ENCODE measurements at places on chromosomes 12 and 14.

DNA sequence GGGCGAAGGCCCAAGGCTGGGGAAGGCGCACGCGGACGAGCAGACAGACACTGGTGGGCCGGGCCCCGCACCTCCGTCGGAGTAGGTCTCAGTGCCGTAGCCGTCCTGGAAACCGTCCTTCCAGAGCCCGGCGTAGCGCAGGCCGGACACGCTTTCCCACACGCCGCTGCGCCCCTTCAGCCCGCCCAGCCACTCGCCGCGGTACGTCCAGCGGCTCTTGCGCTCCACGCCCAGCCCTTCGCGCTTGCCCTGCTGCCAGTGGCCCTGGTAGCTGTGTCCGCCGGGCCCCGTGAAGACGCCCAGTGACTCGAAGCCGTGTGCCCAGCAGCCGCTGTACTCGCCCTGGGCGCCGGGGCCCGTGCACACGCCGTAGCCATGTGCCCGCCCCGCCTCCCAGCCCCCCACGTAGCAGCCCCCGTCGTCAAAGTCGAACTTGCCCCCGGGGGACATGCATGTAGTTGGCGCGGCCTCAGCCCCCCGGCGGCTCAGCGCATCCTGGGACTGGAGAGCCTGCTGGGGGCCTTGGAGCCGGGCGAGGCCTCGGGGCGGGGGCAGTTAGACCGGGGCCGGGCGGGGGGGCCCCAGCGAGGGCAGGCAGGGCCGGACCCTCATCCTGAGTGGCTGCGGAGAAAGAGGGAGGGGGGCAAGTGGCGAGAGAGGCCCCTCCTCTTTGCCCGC is 1.4 kb downstream of the JPH4 start:
- no peak for DNase-seq

- no peak for DNase-seq
Observed at GRCh38 chr12:49864798-49865090, 21.8 kb upstream of the BCDIN3D start.

DNA sequence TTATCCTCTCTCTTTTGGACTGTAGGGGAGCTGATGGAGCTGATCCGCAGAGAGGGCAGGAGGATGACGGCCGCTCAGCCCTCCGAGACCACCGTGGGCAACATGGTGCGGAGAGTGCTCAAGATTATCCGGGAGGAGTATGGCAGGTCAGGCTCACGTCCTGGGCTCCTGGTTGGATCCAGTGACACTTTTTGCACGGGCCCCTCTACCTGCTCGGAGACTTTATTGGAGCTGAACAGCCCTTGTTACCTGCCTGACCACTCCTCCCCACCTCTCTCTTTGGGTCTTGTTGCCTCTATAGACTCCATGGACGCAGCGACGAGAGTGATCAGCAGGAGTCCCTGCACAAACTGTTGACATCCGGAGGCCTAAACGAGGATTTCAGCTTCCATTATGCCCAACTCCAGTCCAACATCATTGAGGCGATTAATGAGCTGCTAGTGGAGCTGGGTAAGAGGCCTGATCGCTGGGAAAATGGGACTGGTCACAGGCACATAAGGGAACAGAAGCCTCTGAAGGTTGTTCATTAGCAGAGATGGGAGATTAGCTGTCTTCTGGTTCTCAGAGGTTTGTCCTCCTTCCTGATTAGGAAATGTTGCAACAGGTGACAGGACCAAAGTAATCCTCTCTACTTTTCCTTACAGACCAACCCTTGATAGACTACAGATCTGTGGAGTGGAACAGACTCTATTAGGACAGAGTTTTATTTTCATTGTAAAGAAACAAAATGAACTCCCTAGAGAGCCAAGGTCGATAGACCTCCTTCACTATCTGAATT is 718 bp downstream of the EIF2B2 start:
- DNase-seq, result no peak

GRCh38 chr14:106691601-106692291 is 1165.4 kb downstream of the TMEM121 start:
- DNase-seq, result peak; percentile 50

DNA sequence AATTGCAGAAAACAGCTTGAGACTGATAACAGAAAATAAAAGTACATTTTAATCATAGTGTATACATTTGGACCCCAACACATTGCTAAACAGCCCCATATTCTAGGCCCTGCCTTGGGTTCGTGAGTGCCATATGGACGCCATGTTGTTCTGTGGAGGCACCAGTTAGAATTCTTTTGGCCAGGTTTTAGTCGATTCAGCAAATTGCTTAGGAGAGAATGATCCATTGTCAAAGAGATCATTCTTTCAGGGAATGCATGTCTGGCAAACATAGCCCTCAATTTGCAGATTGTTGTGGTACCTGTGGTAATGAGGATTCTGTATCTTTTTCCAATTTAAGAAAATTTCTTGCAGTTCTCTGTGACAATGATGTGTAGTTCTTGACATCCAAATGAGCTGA is 183.6 kb upstream of the DDHD1 start:
- no peak for DNase-seq

DNA sequence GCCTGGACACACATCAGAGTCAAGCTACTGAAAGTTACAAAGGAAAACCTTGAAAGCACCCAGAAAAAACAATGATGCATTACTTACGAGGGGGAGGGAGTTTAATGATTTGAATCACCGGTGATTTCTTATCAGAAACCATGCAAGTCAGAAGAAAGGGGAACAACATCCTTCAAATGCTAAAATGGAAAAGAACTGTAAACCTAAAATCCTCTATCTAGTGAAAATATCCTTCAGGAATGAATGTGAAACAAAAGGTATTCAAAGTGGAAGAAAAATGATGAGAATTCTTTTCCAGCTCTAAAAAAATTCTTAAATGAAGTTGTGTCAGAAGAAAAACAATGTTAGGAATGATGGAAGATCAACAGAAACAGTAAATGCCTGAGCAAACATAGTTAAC is 16.8 kb downstream of the SCAF11 start:
- no peak for DNase-seq

- DNase-seq, result no peak
Observed at GRCh38 chr14:89681086-89682018, 264.3 kb upstream of the FOXN3 start.

GRCh38 chr14:90453401-90453951 is 56.6 kb downstream of the CALM1 start:
- no peak for DNase-seq

- no peak for DNase-seq
Observed at GRCh38 chr14:67971627-67972625, 152.3 kb downstream of the RAD51B start.

GRCh38 chr14:54186821-54187763 is 209.7 kb upstream of the CDKN3 start:
- DNase-seq, result no peak

GRCh38 chr12:105574056-105574715 is 243.7 kb downstream of the C12orf75 start:
- DNase-seq, result no peak

DNA sequence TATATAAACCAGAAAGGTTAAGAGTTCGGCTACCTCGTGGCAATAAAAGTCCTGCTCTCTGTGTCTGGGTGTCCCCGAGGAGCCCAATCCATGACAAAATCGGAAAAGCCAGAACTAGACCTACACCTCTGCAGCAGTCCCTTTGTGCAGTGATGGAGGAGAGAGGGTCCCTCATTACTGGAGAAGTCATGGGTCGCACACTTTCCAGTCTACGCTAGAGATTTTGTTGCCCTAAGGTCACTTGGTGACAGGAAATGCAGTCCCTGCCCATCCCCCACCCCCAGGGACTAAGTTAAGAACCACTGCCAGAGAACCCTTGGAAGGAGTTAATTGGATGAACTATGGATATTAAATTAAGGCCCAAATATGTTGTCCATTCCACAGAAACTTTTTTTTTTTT is 104.4 kb upstream of the ATF7IP start:
- DNase-seq, result no peak

GRCh38 chr12:103181366-103182152 is 224.1 kb downstream of the ASCL1 start:
- no peak for DNase-seq

- DNase-seq, result no peak
Observed at GRCh38 chr12:122028165-122028904, 6.7 kb downstream of the BCL7A start.

DNA sequence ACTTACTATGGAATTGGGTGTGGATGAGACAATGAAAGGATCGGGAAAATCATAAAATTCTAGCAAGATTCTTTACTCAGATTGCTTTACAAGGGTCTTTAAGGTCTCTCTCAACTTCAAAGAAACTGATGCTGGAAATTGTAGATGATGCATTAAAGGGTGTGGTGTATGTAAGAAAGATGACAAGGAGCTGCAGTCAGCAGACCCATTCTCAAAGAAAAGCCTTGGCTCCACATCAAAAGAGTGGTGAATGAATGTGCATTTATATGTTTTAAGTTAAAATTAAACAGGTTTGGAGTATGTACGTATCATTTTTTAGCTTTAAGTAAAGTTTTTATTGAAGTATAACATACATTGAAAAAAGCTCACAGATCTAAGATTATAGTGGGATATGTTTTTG is 194.5 kb downstream of the C12orf75 start:
- no peak for DNase-seq

- DNase-seq, result no peak
Observed at GRCh38 chr14:92099802-92100201, 6.6 kb downstream of the ATXN3 start.

GRCh38 chr14:38848243-38848935 is 254.6 kb downstream of the SEC23A start:
- DNase-seq, result no peak

GRCh38 chr12:132711080-132711843 is 620 bp downstream of the PGAM5 start:
- no peak for DNase-seq

DNA sequence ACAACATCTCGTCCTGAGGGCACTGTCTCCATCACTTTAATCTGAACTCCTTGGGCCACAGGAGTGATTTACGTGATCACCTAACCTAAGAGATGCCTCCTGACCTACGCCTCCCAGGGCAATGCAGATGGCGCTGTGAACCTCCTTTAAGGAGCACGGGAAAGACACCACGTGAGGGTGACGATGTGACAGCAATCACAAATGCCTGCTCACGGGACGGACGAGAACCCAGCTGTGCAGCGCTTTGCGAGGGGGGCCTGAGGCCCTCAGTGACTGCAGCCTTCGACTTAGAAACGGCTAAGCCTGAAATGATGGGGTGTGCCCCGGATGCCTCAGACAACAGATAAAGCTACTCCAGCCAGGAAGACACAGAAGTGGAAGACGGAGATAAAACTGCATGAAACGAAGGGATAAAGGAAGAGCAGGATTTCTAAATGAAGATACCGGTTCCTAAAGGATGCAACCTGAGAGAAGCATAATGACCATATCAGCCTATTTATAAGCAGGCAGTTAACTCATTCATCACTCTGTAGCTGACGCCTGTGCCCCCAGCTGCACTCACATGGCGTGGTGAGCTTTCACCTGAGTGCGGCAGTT is 13.9 kb upstream of the GOLGA3 start:
- no peak for DNase-seq

- no peak for DNase-seq
Observed at GRCh38 chr12:121858662-121859572, at the start of gene HPD. Gene HPD, minus strand, starts transcription at chr12:121858859. Its CDS starts 36 bp downstream, at chr12:121858823.

Measured in A549 (cell line).